NCI-H2029 treated with DMSO at 0.1 percent for 48 hours (cell line): ENCODE measurements at places on chromosomes 16 and 17.

GRCh38 chr17:79089720-79090442 lies 15.3 kb downstream of the ENGASE start:
- DNase-seq: no peak

DNA sequence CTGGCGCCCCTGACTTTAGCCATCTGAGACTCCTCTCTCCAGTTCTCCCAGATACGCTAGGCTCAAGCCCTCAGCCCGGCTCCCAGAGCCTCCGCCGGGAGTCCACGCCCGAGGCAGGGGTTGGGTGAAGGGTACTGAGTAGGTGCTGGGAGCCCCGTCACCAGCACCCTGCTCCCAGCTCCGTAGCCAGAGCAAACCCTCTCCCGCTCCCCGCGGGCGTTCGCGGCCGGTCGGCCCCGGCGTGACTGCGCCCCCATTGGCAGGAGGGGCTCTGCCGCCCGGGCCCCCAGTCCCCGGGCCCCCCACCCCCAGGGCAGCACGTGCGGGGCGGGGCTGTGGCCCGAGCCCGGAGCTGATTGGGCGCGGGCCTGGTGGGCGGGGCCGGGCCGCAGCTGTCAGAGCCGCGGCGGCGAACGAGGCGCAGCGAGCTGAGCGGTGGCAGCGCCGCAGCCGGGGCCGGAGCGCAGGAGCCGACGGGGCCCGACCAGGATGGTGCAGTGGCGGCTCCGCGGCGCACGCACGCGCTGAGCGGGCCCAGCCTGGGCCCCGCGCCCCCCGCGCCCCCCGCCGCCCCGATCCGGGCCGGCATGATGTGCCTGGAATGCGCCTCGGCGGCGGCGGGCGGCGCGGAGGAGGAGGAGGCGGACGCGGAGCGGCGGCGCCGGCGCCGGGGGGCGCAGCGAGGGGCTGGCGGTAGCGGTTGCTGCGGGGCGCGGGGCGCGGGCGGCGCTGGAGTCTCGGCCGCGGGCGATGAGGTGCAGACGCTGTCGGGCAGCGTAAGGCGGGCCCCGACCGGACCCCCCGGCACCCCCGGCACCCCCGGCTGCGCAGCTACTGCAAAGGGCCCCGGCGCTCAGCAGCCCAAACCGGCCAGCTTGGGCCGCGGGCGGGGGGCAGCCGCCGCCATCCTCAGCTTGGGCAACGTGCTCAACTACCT lies at the start of gene SPNS2:
Gene SPNS2 (plus strand): TSS at position 421 of the 937 bp plus-strand sequence. CDS start 167 bp downstream, at position 588.
- no peak for DNase-seq

DNA sequence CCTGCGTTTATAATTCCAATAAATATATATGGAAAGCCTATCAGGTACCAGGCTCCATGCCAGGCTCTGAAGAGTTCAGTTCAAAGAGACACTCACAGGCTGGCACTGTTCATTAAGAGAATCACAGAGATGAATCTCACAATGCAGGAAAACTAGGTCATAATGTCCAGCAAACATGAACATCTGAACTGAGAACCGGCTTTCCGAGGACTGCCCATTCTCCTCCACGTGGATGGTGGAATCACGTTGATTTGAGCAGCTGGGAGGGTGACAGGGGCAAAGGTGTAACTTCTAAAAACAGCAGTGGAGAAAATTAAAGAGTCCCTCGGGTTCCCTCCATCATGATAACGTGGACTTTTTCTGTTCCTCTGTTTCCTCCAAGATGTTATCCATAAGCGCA lies 10.2 kb downstream of the GP2 start:
- no peak for DNase-seq

- no peak for DNase-seq
Observed at GRCh38 chr17:18859256-18859655, 1.3 kb downstream of the PRPSAP2 start.

DNA sequence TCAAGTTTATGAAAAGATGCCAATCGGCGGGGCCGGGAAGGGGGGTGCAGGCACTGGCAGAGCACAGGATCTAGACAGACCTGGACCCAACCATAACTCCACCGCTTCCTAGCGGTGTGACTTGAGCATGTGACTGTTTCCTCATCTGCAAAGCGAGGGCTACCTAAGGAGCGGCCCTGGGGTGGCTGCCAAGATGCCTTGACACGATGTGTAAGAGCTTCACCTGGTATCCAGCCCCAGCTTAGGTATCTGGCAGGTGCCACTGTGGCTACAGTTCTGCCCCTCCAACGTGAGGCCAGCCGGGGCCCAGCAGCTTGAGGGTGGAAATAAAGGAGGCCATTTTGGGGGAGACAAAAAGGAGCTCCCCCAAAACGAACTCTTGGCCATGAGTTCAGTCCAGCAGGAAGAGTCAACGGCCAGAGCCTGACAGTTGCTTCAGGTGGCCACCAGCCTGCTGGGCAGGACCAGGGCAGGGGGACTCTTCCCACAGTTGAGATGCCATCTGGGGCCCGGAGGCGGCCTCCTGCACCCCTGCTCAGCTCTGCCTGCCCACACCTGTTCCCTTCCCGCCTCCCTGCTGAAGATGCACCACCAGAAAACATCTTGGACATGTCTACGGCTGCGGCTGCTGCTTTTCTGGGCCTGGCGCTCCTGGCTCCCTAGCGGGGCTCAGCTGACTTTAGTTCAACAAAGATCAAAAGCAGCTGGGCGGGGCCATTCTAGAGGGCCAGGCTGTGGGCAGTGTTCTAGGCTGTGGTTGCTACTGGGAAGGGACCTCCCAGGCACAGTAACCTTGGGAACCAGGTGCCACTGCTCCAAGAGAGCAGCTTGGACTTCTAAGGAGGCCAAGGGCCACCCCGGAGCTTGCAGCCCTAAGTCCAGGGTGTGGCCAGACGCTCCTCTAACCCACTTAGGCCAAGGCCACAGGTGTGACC lies 3.4 kb upstream of the MTSS2 start:
- no peak for DNase-seq

- DNase-seq: no peak
Observed at GRCh38 chr16:11542069-11542744, 44.5 kb downstream of the LITAF start.

DNA sequence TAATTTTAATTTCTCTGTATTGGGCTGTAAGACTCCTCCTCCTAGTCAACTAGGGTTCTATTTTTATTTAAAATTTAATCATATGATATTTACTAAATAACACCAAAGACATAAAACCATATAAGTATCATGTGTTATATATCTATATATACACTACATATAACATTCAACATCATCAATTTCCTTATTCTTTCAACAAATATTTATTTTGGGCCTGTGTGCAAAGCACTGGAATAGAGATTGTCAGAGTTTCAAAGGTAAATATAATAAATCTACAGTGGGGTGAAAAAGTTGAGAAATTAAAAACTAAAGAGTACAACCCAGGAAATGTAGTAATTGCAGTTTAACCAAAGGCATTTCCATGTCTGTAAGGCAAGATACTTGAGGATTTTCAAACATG lies 364.0 kb downstream of the CA10 start:
- DNase-seq: no peak

DNA sequence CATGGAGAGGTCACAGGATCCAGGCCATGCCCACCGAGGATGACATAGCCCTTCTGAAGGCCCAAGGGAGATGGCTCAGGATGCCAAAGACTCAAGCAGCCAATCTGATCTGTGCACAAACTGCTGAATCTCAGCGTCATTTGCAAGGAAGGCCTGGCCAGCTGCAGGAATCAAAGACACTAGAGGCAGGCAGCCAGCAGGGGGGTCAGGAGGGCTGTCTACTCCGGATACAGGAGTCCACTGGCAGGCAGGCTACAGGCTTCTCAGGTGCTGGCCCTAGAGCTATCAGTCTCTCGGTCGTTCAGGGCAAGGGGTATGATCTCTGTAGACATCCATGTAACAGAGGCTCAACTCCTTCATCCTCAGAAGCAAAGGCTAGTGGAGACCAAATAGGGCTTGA lies 1735.3 kb downstream of the TP53TG3F start:
- no peak for DNase-seq

DNA sequence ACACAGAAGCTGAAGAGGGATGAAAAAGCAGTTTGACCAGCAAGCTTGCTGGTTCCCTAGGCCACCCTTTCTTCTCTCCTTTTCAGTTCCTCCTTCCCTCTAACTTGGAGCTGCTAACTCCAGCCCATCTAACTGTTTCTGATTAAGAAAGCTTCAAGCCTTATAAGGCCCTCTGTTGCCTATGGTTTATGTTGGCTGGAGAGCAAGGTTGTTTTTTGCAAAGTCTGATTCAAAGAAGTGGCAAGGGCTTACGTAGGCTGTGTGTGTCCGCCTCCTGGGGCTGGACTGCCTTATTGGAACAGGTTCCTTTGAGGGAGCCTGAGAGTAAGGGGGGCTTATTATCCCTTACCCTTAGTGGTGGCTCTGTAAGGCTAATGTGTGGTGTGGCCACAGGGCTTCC lies 7.1 kb downstream of the AKAP1 start:
- DNase-seq: no peak

- DNase-seq: no peak
Observed at GRCh38 chr16:88208112-88208511, 174.6 kb upstream of the ZNF469 start.

- no peak for DNase-seq
Observed at GRCh38 chr16:9922441-9922840, 259.8 kb downstream of the GRIN2A start.

DNA sequence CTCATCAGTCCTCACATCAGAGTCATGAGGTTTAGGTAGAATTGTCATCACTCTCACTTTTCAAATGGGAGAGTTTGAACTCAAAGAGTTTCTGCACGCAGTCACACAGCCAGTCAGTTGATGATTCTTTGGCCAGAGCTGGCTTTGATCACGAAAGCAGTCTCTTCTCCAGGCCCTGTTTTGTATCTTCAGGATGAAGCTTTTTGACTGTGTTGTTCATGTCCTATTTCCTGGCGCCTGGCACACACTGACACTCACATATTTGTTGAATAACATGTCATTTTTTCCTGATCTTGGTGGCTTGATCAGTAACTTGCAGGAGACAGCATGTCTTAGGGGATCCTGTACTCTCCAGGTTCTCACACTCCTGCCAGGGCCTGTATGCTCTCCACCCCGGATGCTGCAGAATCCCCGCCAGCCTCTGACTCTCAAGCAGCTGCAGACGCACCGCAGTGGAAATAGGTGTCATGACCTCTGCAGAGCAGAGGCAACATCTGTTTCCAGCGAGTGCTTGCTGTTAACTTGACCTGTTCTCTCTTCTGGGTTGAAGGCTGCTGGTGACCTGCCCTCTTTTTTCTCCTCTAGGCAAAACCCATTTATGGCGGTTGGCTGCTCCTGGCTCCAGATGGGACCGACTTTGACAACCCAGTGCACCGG lies 33.0 kb downstream of the MPRIP start:
- no peak for DNase-seq

GRCh38 chr16:10741844-10742243 lies 1.8 kb upstream of the NUBP1 start:
- peak; percentile 31 for DNase-seq

- no peak for DNase-seq
Observed at GRCh38 chr17:11736613-11737312, 138.5 kb downstream of the DNAH9 start.

DNA sequence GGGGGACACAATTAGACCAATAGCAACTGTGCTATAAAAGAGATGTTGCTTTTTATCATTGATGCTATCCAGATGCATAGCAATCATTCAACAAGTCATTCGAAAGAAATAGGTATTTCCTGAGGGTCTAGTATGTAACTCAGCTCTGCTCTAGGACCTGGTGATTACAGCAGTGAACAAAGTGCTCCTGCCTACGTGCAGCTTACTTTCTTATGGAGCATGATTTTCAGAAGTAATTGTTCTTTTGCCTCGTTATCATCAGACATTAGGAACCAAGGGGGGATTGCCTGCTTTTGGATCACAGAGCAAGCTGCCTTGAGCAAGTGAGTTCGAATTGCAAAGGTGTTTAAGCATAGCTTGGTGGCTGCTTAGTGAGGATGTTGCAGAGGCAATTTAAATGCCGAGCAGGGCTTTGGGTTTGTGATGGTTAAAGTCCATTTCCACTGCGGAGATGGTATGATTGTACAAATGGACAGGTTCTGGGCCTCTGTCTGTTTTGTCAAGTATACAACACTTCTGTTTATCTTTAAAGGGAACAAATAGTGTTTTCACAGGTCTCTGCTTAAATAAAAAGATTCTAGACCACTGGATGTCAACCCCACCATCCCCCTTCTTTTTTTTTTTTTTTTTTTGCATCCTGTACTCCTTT lies 41.5 kb downstream of the WWOX start:
- no peak for DNase-seq

- no peak for DNase-seq
Observed at GRCh38 chr17:72345088-72345487, 224.3 kb downstream of the SOX9 start.

GRCh38 chr17:40060887-40061608 lies 1.7 kb upstream of the THRA start:
- DNase-seq: no peak

DNA sequence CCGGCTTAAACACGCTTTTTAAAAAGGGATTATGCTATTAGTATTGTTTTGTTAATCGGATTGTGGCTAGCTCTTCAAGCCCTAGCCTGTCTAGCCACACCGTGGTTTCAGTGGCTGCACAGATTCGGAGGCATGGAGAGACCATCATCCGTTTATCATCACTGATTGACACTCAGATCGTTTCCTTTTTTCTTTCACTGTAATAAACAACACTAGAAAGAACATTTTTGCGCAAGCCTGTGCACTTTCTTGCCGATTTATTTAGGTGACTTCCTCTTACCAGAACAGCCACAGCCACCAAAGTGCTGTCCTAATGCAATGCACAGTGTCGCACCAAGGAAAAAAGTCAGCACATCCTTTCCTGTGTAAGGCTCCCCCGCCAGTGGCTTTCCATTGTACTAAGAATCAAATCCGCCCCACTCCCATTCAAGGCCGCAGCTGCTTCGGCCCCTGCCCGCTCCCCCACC lies 78.2 kb downstream of the CRISPLD2 start:
- DNase-seq: no peak

GRCh38 chr17:50062293-50063243 lies 6.7 kb downstream of the ITGA3 start:
- DNase-seq: no peak

GRCh38 chr16:88619859-88620815 lies 18.2 kb upstream of the IL17C start:
- DNase-seq: no peak

GRCh38 chr16:14955546-14956231 lies 18.4 kb downstream of the NPIPA1 start:
- DNase-seq: no peak

- no peak for DNase-seq
Observed at GRCh38 chr17:34764716-34765115, 185.3 kb downstream of the TMEM132E start.

GRCh38 chr16:65309354-65309753 lies 187.5 kb upstream of the CDH11 start:
- DNase-seq: no peak

DNA sequence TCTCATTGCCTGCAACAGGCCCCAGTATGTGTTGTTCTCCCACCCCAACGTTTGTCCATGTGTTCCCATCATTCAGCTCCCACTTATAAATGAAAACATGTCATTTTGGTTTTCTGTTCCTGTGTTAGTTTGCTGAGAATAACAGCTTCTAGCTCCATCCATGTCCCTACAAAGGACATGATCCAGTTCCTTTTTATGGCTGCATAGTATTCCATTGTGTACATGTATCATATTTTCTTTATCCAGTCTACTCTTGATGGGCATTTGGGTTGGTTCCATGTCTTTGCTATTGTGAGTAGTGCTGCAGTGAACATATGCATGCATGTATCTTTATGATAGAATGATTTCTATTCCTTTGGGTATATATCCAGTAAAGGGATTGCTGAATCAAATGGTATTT lies 10.8 kb upstream of the KRTAP9-2 start:
- no peak for DNase-seq
